Hematopoietic multipotent progenitor cell treated with erythropoietin and hydrocortisone succinate and interleukin-3 and kit ligand, for 15 days (in vitro differentiated cells): ENCODE measurements at places on chromosomes 2 and 18.

DNA sequence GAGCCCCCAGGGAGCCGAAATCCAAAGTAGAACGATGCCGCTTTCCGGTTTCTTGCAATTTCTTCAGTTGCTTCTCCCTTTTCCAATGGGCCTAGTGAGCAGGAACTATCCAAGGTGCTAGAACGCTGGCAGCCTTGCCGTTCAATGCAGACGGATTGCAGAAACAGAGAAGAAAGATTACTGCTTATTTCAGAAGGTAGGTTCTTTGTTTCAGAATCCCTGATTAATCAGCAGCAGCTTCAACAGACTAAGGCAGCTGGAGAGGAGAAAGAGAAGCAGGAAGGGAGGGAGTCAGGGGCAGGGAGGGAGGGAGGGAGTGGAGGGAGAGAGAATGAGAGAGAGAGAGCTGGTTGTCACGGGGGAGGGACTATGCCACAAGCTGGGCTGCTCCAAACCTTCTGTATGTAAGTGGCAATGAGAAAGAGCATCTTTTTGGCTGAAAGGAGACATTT is 576 bp downstream of the NYAP2 start:
- no peak for DNase-seq

DNA sequence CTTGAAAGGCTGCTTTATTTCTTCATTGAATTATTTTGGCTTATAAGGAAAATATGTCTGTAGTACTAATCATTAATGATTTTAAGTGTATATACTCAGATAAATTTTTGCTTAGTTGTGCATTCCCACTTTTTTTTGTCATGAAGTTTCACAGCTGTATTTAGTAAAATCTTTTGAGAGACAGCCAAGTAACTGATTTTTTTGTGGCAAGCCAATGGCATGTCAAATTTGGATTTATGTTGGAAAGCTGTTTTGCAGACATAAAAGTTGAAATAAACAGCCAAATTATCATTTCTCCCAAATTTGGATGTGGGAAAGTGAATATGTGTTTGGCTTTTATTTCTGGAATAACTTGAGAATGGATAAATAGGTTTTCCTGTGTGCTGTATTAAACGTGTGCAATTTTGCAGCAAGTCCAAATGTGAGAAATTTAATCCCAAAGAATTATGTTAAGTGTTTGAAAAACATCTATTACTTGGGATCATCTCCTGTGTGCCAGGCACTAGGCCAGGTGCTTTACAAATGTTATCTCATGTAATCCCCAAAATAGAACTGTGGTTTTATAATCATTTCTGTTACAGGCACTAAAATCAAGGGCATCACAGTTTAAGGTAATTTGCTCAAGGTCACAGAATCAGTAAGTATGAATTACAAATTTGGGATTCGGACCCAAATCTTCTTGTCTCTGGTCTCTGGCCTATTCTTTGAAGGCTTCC is 160.4 kb downstream of the PTPRM start:
- no peak for DNase-seq

DNA sequence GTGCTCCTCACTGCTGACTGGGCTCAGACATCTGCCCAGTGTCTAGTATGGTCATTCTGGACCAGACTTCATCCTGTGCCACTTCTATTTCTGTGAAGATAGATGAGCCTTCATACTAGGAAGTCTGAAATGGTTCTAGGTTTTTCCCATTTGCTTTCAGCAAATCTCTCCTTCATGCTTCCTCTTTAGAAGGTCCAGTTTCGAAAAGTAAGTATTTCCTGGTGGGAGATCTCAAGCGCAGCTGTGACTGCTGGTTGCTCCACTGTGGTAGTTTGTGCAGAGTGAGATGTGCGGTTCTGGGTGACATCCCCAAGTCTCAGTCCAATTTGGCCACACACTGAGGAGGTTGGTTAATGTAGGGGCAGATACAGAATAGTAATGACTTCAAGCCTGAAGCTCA is 14.4 kb downstream of the IL36B start:
- DNase-seq = no peak

GRCh38 chr2:242046206-242046826 is 176.8 kb downstream of the RTP5 start:
- no peak for DNase-seq

DNA sequence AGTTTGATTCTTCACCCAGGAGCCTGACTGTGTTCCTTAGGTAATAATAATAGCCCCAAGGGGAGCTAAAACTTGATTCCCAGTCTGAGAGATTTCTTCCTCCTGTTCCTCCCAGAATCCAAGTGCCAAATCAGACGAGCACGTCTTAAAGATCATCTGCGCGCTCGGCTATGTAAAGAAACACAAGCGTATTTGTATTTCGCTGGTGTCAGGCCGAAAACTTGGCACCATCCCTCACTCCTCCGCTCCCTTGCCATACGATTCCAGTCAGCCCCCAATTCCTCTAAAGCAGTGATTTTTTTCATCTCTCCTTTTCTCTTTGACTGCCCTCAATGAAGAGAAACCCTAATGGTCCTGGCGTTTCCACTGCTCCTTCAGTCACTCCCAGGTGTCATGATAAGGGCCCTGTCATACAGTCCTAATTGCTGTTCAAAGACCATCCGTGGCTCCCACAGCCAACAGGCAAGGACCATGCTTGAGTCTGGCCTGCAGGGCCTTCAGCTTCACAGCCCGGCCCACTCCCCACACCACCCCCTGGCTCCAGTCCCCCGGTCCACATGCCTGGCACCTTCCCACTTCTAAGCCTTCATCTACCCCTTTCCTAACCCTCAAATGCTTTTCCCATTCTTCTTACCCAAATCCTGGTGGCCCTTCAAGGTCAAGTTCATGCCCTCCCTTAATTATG is 130.8 kb upstream of the ID2 start:
- DNase-seq = no peak

DNA sequence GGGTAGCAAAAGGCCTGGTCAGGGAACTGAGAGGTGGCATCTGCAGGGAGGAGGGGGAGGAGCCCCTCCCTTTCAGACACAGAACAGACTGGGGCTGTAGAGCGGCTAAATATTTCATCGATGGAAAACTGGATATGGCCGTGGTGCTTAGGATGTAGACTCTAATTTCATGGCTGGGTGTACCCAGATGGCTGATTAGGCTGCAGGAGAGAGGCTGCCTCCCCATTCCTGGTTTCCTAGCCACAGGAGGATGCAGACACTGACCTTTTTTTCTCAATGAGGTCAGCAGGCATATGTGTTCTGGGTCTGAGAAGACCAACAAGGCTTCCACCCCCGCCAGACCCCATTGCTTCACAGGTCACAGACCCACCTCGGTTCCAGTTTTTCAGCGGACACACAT is 79.3 kb upstream of the STPG4 start:
- DNase-seq = no peak

DNA sequence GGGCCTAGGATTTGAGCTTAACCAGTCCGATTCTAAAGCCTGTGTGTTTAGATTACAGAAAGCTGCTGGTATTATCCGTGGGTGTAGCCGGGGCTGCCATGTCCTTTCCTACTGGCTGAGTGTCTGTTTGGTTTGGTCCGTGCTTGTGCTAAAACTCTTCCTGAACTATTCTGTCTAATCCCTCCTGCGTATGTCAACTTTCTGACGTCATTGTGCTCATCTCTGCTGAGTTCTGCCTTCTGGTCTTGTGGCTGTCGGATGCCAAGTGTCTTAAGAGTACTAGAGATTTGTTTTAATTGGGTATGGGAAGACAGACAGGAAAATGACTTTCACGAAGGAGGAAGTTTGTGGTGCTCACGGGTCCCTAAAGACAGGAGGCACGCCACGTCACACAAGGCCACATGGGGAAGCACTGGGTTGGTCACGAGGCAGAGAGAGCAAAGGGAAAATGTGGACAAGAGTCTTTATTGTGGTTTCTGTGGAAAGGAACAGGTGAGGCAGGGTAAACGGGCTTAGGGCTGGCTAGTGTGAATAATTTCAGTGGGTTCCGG is 31.8 kb upstream of the NTSR2 start:
- DNase-seq = no peak

GRCh38 chr2:57444752-57445430 is 601.7 kb upstream of the VRK2 start:
- DNase-seq = no peak

DNA sequence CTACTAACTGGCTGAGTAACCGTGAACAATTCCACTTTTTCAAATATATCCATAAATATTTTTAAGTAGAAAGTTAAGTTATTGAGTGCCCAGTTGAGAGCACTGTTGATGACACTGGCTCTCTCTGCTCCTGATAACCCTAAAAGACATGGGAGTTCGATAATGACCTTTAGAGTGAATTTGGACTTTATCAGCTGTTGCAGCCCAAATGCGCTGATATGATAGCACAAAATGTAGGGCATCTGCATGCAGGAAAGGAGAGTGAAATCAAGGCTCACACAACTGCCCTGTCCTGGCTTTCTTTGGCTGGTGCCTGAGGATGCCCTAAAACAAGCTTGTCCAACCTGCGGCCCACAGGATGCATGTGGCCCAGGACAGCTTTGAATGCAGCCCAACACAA is 60.0 kb upstream of the ALK start:
- no peak for DNase-seq

GRCh38 chr2:69291004-69291650 is 95.9 kb downstream of the GFPT1 start:
- no peak for DNase-seq

GRCh38 chr18:1018181-1018681 is 113.6 kb downstream of the ADCYAP1 start:
- DNase-seq = no peak

DNA sequence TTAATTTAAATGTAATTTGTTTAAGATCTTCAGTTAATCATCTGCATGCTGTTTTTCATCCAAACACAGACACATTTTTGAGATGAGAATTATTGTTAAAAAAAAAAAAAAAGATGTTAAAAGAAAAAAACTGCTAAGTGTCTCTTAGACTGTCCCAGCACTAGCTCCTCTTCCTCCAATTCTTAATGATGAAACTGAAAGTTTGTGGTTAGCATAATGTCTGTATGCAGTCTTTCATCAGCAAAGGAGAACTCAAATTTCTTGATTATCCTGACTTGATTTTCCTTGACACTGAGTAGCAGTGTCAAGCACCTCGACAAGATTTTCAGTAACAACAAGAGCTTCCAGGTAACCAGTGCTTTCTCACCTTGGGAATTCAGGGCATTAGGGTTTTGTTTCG is 274.4 kb downstream of the LRRTM1 start:
- no peak for DNase-seq

GRCh38 chr2:132640116-132640515 is 29.9 kb downstream of the LYPD1 start:
- no peak for DNase-seq

DNA sequence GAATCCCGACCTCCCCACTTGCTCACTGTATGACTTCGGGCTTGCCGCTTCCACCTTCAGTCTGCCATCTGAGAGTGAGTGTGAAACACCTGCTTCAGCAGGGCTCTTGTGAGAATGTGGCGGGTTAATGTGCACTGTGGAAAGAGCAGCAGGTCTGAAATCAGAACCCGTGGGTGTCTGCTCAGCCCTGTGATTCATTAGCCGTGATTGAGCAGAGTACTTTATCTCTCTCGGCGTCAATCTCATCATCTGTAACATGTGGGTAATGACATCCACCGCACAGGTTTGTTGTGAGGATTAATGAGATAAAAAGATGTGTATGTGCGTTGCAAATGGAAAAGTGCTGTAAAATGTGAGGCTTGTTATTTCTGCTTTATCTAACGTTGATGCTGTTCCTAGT is 128.6 kb downstream of the LRATD1 start:
- DNase-seq = no peak

- DNase-seq = no peak
Observed at GRCh38 chr2:134846213-134846612, 7.8 kb downstream of the ACMSD start.

GRCh38 chr18:48866028-48866733 is 84.6 kb downstream of the SMAD7 start:
- no peak for DNase-seq

DNA sequence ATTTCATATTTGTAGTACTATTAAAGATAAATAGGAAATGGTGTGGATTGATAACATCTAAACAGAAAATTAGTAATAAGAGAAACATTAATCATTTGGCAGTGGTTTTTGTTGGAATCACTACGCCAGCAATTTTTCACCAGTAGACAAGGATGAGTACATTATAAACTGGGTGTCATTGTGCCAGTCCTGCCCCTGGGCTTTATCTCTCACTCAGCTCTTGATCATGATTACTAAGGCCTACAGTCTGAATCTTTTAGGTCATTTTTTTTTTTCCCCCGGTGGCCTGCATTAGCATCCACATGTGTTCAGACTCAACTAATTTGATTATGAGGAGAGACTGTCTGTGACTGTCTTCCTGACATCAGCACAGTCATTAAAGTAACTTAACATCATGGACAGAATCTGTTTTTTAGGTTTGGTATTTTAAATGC is 16.2 kb downstream of the GULP1 start:
- DNase-seq = no peak

DNA sequence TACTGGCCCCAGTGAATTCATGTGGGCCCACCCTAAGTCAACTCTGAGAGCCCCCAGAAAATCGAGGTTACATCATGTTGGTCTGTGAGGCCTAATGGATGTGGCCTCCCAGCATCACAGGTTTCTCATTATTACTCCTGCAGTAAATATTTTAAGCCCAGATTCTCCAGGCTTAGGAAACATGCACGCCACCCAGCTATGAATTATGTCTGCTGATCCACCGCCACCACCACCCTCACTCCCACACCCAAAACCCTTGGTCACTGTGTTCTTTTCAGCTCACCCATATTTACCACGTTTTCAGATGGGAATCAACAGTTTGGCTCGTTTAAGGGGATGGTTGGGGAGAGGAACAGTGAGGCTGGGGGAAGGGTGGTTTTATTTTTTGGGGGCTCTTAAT is 128.6 kb downstream of the NCK2 start:
- no peak for DNase-seq

DNA sequence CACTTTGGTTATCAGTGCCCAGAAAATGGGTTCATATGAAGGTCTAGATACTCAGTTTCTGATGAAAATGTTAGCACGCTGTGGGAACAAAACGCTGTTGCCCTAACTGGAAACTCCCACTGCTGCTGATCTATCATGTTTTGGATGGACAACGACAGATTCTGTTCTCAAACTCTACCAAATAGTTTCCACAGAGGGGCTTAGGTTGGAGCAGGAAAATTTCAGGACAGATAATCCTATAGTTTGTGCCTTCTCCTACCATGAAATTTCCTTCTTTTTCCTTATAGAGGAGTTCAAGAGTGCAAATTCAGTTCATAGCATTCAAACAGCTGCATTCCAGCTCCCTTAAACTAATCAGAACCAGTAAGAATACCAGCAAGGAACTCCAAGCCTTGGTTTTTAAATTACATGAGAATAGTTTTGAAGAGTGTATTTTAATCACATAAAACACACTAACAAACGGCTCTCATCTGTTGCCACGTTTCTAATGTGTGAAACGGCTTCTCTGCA is 58.7 kb upstream of the RALBP1 start:
- no peak for DNase-seq
